ENCODE measurements at places on chromosomes 1 and 21. TPM values are rescaled to one million over a fixed set of nuclear protein-coding genes. Genes with fewer than 3 reads are reported as not detected.

Gene ZNF496
- 39.8 TPM for total RNA-seq

Gene RPTN
- not detected for total RNA-seq

Gene SPRR5
- total RNA-seq = not detected

GRCh38 chr1:62175568-62176179 is 19.0 kb upstream of the L1TD1 start:
- no peak for DNase-seq
- no peaks in the 10 kb centered on the region for H3K36me3 ChIP-seq
- no peak overlapping the region for H3K4me3 ChIP-seq
- no peaks in the 10 kb centered on the region for H3K4me1 ChIP-seq

DNA sequence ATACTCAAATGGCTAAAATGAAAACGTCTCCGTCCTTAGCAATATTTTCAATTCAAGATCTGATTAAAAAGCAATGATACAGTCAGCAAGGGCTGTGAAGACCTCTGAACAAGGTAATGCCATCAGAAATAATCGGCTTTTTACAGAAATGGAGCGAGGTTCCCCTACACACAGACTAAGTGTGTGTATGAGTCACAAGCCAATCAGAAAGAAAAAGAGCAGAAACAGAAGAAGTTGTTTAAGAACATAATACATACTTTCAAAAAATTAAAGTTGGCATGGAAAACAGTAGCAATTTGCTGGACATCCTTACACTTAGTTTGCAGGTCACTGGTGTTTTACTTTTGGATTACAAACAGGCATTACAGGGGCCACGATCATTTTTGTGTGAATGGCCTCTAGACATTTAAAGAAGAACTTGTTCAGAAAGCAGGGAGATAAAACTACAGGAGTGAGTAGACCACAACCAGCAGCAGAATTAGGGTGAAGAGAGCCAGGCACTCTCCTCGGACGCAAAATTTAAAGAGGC is 350.0 kb upstream of the RUNX1 start:
- no peak for DNase-seq
- peaks cover 17% of the 10 kb centered on the region for H3K4me1 ChIP-seq
- H3K27me3 ChIP-seq = no peaks in the 10 kb centered on the region
- no peak overlapping the region for H3K27ac ChIP-seq

DNA sequence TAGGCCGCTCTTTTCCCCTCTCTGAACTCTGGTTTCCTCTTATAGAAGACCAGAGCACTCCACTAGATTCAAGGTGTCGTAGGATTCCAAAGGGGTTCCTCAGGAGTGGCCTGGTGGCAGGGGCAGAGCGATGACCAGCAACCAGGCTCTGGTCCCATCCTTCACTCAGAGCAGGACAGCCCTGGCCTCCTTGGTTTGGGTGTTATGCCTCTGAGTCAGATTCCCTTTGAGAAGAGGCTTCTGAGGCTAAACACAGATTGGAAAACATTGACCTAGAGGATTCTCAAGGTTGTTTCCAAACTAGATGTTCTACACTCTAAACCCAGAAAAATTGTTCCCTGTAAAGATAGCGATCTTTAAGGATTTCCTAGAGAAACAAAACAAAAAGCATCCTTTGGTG is 49.8 kb upstream of the IKBKE start:
- H3K27ac ChIP-seq = no peak overlapping the region
- no peak for DNase-seq
- no peaks in the 10 kb centered on the region for H3K27me3 ChIP-seq
- H3K4me3 ChIP-seq = no peak overlapping the region
- H3K4me1 ChIP-seq = peaks cover 7% of the 10 kb centered on the region

GRCh38 chr1:168755800-168756418 is 26.9 kb upstream of the DPT start:
- peaks cover 4% of the 10 kb centered on the region for H3K27me3 ChIP-seq
- H3K36me3 ChIP-seq = no peaks in the 10 kb centered on the region
- no peak overlapping the region for H3K27ac ChIP-seq
- DNase-seq = no peak

All from osteocyte (in vitro differentiated cells).